GM10248 (cell line): ENCODE measurements at places on chromosomes 7 and 10.

GRCh38 chr10:107576746-107577145 is 412.2 kb upstream of the SORCS1 start:
- no peak for DNase-seq

DNA sequence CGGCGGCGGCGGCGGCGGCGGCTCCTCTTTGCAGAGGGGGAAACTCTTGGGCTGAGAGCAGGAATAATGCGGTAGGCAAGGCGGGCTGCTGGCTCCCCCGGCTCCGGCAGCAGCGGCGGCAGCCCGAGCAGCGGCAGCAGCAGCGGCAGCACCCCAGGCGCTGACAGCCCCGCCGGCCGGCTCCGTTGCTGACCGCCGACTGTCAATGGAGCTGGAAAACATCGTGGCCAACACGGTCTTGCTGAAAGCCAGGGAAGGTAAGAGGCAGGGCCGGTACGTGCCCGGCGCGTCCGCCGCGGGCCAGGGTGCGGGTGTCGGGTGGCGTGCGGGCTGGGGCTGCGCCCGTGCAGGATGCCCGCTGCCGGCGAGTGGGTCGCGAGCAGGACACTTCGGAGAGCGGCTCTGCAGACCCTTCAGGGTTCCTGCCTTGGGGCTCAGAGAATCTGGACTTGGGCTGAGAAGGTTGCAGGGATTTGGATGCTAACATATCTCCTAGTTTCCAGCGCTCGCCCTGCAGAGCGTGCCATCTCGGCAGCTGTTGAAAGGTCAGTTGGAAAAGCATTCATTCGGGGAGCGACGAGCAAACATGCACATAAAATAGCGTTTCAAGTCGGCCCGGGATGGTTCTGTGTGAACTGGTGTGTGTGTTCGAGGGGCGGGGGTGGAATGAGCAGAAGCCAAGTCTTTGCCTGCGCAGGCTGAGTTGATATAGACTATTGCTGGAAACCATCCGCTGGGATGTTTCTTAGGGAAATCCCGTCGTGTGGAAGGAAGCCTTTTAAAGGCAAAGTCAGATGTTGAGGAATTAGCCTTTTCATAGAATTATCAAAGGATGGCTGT is 562 bp downstream of the GRK5 start:
- DNase-seq, result no peak

DNA sequence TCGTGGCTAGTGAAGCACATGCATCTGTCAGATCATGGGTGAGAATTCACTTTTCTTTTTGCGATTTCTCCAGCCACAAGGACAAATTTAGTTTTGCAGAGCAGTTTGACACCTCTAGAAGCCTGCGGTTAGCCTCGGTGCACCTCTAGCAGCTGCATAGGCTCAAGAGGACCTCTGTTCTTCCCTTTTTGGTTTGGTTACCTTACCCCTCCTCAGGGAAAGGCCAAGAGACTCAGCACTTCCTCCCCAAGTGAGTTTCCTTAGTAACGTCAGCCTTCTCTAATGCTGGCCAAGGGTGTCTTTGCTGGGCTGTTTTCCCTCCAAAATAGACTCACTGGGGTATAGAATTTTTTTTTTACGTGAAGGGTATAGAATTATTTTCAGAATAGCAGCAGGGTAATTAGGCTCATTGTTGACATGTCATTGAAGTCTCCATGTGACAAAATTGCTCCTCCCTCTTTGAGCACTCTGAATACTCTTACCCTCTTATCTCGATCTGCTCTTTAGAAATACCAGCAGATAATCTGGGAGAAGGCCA is 97.8 kb downstream of the AUTS2 start:
- peak; percentile 56 for DNase-seq

- peak; percentile 61 for DNase-seq
These were observed 49.9 kb downstream of the CHST15 start for GRCh38 chr10:124043310-124044142.

DNA sequence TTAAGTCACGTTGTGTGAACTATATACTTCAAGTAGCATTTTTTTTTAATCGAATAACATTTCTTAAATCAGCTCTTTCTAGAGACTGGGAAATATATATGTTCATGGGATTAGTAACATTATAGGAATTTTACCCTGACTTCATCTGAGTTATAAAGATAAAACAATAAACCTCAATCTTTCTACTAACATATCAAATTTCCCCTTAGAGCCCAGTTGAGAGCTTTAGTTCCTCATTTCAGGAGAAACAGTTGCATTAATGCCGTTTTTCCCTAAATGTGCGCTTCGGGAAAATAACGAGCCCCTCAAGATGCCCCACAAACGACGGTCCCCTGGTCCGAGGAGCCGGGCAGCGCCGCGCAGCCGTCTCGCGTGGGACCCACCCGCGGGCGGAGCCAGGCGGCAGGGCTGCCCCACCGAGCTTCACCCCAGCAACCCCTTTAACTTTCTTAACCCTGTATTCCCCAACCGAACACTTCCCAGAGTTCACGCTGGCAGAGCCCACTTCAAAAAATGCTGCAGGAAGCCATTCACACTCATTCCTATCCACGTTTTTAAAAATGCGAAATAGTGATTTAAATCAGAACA is 152.5 kb upstream of the YAE1 start:
- peak; percentile 15 for DNase-seq

DNA sequence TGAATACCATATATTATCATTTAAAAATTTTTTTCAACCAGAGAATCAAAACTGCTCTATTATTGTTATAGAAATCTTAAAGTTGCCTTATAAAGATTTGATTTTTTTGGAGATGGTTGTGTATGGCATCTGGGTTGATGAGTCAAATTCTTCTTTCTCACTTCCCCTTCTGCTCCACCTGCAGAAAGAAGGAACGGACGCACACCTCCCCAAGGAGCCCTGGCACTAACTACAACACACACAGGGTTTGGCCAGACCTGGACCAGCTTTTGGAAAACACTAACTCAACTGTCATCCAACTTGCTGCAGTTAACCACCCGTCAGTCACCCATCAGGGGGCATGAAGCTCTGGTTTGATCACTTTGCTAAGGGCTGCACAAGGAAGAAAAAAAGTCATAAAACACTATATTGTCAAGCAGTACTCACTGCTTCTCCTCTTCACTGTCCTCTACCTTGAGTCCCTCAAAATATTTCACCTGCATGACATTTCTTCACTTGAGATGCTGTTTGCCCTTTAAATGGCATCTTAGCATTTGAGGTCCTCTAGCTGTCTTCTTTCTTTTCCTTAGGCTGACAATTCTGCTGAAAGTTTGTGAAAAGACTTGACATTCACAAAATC is 266.7 kb upstream of the PHF14 start:
- peak; percentile 34 for DNase-seq

GRCh38 chr10:85638797-85639196 is 727.8 kb downstream of the GRID1 start:
- no peak for DNase-seq

GRCh38 chr10:132735341-132735775 is 50.6 kb downstream of the NKX6-2 start:
- no peak for DNase-seq

GRCh38 chr7:112023282-112023681 is 182.9 kb downstream of the DOCK4 start:
- DNase-seq, result no peak

DNA sequence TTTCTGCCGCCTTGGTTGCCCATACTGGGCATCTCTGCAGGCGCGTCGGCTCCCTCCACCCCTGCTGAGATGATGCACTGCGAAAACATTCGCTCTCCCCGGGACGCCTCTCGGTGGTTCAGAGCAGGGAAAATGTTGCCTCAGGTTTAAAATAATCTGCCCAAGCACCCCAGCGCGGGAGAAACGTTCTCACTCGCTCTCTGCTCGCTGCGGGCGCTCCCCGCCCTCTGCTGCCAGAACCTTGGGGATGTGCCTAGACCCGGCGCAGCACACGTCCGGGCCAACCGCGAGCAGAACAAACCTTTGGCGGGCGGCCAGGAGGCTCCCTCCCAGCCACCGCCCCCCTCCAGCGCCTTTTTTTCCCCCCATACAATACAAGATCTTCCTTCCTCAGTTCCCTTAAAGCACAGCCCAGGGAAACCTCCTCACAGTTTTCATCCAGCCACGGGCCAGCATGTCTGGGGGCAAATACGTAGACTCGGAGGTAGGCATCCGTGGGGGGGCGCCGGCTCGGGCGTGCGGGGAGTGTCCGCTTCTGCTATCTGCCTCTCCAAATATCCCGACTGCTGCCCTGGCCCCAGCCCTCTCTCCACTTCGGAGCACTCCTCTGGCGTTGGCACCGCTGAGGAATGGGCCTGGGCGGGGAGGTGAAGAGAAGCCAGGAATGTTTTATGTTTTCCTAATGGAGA is at the start of gene CAV1:
Gene CAV1, plus strand, starts transcription at position 428 of the 689 bp plus-strand sequence. Its CDS starts 27 bp downstream, at position 455.
- peak; percentile 42 for DNase-seq

DNA sequence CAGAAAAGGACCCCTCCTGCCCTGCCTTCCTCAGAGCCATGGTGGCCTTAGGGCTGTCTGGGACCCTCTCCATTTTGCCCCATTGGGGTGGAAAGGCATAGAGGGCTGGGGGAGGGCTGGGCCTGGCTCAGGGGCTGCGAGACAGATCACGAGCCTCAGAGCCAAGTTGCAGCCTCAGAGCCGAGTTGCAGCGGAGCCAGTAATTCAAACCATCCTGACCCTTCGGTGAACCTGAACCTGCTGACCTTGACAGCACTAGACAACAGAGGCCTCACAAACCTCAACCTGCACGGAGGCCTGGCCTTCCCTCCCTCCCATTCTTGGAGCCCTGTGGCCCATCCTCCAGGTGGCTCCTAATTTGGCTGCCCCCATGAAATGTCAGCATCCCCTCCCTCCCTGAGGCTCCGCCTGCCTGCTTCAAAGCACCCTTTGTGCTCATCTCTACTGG is 45.4 kb downstream of the PAX2 start:
- no peak for DNase-seq

DNA sequence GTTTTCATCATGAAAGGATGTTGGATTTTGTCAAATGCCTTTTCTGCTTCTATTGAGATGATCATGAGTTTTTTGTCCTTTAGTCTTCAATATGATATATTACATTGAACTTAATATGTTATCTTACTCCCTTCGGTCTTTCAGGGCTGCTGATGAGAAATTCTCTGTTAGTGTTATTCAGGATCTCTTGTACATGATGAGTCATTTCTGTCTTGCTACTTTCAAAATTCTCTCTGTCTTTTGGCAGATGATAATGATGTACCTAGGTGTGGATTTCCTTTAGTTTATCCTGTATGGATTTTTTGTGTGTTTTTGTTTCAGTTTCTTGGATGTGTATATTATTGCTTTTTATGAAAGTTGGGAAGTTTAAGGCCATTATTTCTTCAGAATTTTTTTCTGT is 320.9 kb upstream of the NPSR1 start:
- no peak for DNase-seq

GRCh38 chr7:33742999-33743587 is 162.2 kb upstream of the BMPER start:
- no peak for DNase-seq
